ENCODE measurements at places on chromosomes 11 and 22. TPM values are rescaled to one million over a fixed set of nuclear protein-coding genes. Genes with fewer than 3 reads are reported as not detected.

GRCh38 chr11:123268156-123268555, 73.1 kb upstream of the CLMP start:
- H3K36me3 ChIP-seq: no peaks in the 10 kb centered on the region
- no peak overlapping the region for H3K4me3 ChIP-seq
- no peak for DNase-seq
- H3K4me1 ChIP-seq: no peaks in the 10 kb centered on the region
- no peak overlapping the region for H3K27ac ChIP-seq
- H3K27me3 ChIP-seq: no peaks in the 10 kb centered on the region

Gene ZFPL1
- total RNA-seq: 44.1 TPM

GRCh38 chr11:8941341-8942103, 1.3 kb downstream of the ASCL3 start:
- DNase-seq: no peak
- no peaks in the 10 kb centered on the region for H3K4me1 ChIP-seq
- no peaks in the 10 kb centered on the region for H3K27me3 ChIP-seq

- H3K36me3 ChIP-seq: no peaks in the 10 kb centered on the region
- no peak overlapping the region for H3K4me3 ChIP-seq
- H3K4me1 ChIP-seq: no peaks in the 10 kb centered on the region
These were observed 2.3 kb downstream of the SLC29A2 start for GRCh38 chr11:66369073-66369894.

Gene APOBEC3G
- 7.2 TPM for total RNA-seq

GRCh38 chr11:66686801-66687750, 9.4 kb upstream of the RBM4B start:
- H3K36me3 ChIP-seq: no peaks in the 10 kb centered on the region
- H3K27ac ChIP-seq: peak overlapping the region; percentile 89
- H3K4me3 ChIP-seq: peak overlapping the region; percentile 9

GRCh38 chr11:121351083-121351630, 58.6 kb downstream of the SC5D start:
- H3K27ac ChIP-seq: no peak overlapping the region
- DNase-seq: no peak
- H3K4me1 ChIP-seq: no peaks in the 10 kb centered on the region
- no peaks in the 10 kb centered on the region for H3K27me3 ChIP-seq
- H3K4me3 ChIP-seq: no peak overlapping the region

- H3K27me3 ChIP-seq: no peaks in the 10 kb centered on the region
- no peak overlapping the region for H3K4me3 ChIP-seq
- no peak for DNase-seq
- H3K36me3 ChIP-seq: no peaks in the 10 kb centered on the region
- no peak overlapping the region for H3K27ac ChIP-seq
These were observed 101.3 kb downstream of the RRM1 start for GRCh38 chr11:4195909-4196308.

DNA sequence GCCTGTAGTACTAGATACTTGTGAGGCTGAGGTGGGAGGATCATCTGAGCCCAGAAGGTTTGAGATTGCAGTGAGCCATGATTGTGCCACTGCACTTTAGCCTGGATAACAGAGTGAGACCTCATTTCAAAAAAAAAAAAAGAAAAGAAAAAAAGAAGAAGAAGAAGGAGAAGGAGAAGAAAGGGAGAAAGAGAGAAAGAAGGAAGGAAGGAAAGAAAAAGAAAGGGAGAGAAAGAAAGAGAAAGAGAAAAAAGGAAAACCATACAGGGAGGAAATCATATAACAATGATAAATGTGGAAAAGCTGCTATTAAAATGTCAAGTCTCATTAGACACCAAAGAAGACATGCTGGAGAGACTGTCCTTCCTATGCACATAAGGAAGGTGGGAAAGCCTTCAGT, 5.7 kb upstream of the PRDM10 start:
- no peak overlapping the region for H3K4me3 ChIP-seq
- H3K36me3 ChIP-seq: no peaks in the 10 kb centered on the region
- H3K27me3 ChIP-seq: no peaks in the 10 kb centered on the region
- no peak for DNase-seq

DNA sequence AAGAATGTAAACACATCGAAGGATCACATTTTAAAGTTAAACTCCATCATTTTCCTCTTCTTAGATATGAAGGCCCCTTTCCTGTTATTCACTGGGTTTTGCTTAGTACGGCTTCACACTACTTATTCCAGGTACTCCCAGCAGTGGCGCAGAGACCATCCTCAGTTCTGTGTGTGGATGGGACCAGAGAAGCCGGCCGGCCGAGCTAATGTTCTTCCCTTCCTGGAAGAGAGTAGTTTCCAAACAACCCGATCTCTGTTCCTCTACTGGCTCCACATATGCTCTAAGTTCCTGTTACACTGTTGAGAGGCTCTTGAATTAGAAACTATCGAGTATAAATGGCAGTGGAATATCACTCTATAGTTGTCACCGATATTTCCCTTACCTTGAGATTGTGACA, 684 bp upstream of the NFRKB start:
- no peaks in the 10 kb centered on the region for H3K36me3 ChIP-seq
- H3K4me3 ChIP-seq: peak overlapping the region; percentile 95
- peak overlapping the region; percentile 89 for H3K27ac ChIP-seq
- no peaks in the 10 kb centered on the region for H3K27me3 ChIP-seq
- H3K4me1 ChIP-seq: no peaks in the 10 kb centered on the region

DNA sequence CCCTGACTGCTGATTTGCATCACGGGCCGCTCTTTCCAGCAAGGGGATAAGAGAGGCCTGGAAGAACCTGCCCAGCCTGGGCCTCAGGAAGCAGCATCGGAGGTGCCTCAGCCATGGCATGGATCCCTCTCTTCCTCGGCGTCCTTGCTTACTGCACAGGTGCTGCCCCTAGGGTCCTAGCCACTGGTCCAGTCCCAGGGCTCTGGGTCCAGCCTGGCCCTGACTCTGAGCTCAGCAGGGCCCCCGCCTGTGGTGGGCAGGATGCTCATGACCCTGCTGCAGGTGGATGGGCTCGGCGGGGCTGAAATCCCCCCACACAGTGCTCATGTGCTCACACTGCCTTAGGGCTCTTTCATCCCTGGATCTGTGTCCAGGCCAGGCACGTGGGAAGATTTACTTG, 7.0 kb upstream of the IGLL5 start:
- H3K27me3 ChIP-seq: no peaks in the 10 kb centered on the region
- no peak overlapping the region for H3K4me3 ChIP-seq

GRCh38 chr11:7278314-7278917, 26.7 kb downstream of the SYT9 start:
- H3K27ac ChIP-seq: no peak overlapping the region
- no peaks in the 10 kb centered on the region for H3K27me3 ChIP-seq
- DNase-seq: no peak
- H3K4me3 ChIP-seq: no peak overlapping the region
- H3K4me1 ChIP-seq: no peaks in the 10 kb centered on the region

Gene TP53I11
- total RNA-seq: 75.7 TPM

GRCh38 chr11:94271885-94272372, 32.5 kb upstream of the IZUMO1R start:
- DNase-seq: no peak
- H3K4me1 ChIP-seq: no peaks in the 10 kb centered on the region
- no peaks in the 10 kb centered on the region for H3K27me3 ChIP-seq
- H3K36me3 ChIP-seq: no peaks in the 10 kb centered on the region
- H3K27ac ChIP-seq: no peak overlapping the region
